Pulmonary artery endothelial cell (primary cell): ENCODE measurements at places on chromosomes 6 and 20. TPM values are rescaled to one million over a fixed set of nuclear protein-coding genes. Genes with fewer than 3 reads are reported as not detected.

The UBE2V1 gene
- total RNA-seq, result 38.1 and 46.9 TPM in 2 replicates

The GJA1 gene
- 313 and 605 TPM in 2 replicates for total RNA-seq

The ABHD16B gene
- total RNA-seq, result not detected in 2 replicates

The TENT5A gene
- total RNA-seq, result 6.9 and 7.5 TPM in 2 replicates

The MAS1 gene
- not detected in 2 replicates for total RNA-seq

The CDH4 gene
- total RNA-seq, result 2.2 and 7.5 TPM in 2 replicates

The GSTA3 gene
- total RNA-seq, result not detected in 2 replicates

The TUBB2B gene
- total RNA-seq, result 2.4 and 5.7 TPM in 2 replicates

The FAM217A gene
- not detected in 2 replicates for total RNA-seq

The PDE7B gene
- total RNA-seq, result 42.5 and 48.0 TPM in 2 replicates

The C6orf58 gene
- total RNA-seq, result 0.07 TPM in 1 of 2 replicates, not detected in the other

The BHLHE23 gene
- not detected in 2 replicates for total RNA-seq

DNA sequence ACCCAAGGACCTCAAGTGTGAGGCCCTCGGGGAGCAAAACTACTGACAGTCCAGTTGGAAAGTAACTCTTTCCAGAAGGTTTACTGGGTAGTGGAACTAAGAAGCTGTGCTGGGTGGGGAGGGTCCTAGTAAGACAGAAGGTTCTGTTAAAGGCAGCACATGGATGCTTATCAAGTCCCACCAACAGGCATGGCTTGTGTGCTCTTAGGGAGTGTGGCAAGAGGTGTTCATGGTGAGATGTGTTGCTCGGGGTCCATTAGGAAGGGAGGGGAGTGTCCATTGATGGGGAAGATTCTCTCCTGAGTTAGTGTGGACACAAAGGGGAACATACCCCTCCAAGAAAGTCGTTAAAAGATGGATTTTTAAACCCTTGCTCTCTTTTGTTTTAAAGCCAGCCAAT, 120.6 kb downstream of the LY86 start:
- DNase-seq, result no peak

DNA sequence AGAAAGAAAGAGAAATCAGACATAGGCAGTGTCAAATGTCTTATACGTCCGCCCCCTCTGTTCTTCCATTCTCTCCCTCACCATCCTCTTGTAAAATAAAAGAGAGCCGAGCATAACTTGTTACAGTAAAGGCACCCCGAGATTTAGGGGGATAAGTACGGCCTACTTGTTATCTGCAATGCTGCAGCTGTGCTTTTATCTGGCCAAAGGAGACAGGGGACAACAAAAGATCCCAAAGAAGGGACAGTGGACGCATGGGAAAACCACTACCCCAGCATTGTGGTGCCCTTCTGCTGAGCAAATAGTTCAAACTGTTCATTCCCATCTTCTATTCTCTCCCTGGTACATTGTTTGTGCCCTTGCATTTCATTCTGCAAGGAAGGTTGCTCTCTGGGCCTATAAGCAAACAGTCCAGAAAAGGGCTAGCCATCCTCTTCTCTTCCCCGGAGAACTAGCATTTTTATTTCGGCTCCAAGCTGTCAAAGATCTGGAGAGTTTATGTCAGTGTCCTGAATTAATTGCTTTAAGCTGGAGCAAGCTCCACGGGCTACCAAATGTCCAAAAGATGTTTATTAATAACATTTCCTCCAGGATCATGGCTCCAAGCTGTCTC, 22.3 kb downstream of the FOXA2 start:
- DNase-seq, result no peak

DNA sequence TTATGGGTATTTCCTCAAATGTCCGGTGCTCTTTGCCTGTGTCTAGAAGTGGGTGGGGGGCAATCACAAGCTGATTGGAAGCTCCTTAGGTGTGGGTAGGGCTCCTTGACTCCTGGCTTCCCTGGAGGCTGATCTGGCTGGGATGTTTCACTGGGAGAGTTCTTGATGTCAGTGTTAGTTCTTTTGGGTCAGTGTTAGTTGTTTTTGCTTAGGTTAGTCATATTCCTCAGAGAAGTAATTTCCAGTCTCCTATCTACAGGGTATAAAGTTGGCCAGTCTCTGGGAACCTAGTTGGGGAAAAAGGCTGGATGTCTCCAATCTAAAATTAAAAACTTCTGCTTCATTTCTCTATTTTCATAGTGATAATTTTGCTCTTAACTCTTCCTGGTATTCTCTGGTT, 23.6 kb downstream of the CDC5L start:
- DNase-seq, result no peak

DNA sequence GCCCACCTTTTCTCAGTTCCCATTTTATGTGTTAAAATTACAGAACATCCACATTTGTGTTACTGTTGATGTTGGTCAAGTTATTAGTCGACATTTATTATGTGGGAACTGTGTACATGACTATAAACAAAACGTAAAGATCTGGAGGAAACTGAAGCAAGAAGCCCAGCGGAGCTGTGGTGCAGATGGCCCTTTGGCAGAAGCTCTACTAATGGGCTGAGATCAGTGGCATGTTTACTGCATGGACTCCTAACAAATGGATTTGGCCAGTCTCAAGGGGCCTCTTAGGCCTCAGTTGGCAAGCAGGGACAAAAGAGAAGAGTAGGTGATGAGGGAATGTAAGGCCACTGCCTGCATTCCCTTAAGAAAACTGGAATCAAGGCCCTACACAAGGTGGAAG, 282.1 kb upstream of the TCF21 start:
- DNase-seq, result no peak

DNA sequence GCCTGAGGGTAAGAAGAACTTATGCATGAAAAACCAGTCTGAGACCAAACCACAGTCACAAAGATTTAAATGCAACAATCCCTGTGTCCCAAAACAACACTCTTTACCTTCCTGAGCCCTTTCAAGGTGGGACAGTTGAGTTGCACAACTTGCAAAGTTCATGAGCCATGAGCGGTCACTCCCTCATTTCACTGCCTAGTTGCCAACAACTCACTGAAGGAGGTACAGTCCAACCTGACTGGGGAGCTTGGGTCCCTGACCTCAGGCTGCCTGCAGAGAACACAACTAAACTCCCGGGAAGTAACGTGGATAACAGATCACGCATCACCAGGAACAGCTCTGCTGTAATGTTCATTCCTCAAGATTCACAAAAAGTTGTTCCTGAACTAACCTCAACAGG, 69.4 kb downstream of the MBOAT1 start:
- DNase-seq, result no peak

DNA sequence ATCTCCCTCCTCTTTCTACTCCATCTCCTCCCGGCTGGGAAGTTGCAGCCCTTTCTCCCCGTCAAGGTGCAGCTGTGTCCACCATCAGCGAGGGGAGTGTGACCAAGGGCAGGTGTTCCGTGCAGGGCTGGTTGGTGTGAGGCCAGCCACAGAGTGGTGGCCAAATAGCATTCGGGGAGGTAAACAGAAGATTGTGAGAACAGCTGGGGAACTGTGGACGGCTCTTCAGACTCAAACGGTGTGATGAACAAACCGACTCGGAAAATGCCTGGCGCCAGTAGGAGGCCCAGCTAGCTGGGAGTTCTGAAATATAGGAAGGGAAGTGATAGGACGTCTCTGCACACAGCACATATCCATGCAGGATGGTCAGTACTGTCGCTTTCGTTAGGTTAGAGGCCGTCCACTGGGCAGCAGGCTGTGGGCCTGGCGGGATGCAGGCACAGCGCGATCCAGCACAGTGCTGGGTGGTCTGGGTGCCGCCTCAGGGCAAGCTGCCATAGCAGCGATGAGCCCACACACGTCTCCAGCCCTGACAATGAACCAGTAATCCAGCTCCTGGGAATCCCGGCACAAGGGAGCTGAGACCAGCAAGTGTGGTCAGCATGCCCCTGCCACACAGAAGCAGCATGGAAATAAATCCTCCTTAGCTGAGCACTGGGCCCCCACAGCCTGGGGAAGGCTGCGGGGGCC, 258.1 kb downstream of the TAF4 start:
- DNase-seq, result no peak

- no peak for DNase-seq
Measured at GRCh38 chr20:11331096-11331495, 586.6 kb upstream of the BTBD3 start.

GRCh38 chr6:147170269-147170668, 33.9 kb upstream of the STXBP5 start:
- DNase-seq, result no peak

- DNase-seq, result no peak
Measured at GRCh38 chr6:15392182-15392581, 146.3 kb downstream of the JARID2 start.

DNA sequence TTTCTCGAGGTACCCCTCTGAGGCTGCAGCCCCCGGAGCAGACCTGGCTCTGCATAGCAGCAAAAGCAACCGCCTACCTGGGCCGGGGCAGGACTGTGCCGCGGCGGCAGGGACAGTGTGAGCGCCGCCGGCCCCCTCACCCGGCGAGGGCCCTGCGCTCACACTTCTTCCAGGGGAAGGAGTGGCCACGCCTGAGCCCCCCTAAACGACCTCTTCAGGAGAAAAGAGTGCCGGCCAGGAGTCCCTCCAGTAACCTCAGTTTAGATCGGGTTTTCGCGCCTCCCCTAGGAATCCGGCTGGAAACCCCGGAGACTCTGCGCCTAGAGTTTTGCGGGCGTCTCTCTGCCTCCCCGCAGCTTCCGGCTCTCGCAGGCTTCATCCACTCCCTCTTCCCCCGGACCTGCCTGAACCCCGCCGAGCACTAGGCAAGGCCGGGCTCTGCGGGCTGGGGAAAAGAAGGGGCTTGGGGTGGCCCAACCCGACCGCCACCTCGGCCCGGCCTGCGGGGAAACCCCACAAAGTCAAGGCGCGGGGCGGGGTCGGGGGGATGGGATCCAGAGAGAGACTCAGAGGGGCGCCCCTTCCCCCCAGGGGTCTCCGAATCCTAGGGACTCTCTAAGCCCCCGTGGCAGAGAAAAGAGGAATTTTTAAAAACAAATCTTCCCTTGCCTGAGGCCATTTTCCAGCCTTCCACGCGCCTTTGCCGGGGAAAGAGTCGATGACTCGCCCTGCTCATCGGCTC, 558 bp downstream of the LINC00237 start:
- no peak for DNase-seq

- no peak for DNase-seq
Measured at GRCh38 chr20:42118409-42119125, 500.4 kb upstream of the CHD6 start.

DNA sequence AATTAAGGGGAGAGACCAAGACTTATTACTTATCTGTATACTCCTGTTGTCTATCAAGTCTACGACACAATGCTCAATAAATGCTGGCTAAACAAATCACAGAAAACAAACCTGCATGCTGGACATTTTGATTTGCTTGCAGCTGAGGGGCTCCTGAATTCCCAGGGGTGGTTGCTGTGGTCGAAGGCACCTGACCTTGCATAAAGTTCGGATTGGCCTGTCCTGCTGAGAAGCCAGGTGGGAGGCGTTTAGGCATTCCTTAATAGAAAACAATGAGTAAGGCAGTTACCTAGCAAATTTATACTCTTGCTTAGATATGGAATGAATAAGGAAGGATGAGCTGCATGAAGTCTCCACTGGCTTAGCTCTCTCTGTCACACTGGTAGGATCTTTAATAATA, 50.5 kb downstream of the TP53INP2 start:
- no peak for DNase-seq

GRCh38 chr6:125124049-125124669, 29.4 kb upstream of the TPD52L1 start:
- DNase-seq, result no peak

DNA sequence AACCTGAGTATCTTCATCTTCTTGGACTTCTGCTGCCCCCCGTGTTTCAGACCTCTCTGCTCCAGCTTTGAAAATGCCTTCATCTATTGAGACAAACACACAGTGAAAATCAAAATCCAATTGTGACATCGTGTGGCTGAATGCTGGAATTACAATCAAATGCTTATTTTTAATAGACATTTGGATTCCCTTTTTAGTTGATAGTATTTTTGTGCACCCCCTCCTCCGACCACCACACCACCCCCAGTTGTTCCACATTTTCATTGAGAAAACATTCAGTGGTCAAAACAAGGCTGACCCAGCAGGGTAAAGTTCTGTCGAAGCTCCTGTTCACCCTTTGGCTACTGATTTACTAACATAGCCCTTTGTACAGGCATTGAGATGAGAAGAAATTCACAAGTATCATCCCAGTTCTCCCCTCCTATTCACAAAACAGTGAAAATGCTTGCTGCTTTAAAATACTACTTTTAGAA, 79.0 kb downstream of the NRSN1 start:
- DNase-seq, result peak; percentile 8

DNA sequence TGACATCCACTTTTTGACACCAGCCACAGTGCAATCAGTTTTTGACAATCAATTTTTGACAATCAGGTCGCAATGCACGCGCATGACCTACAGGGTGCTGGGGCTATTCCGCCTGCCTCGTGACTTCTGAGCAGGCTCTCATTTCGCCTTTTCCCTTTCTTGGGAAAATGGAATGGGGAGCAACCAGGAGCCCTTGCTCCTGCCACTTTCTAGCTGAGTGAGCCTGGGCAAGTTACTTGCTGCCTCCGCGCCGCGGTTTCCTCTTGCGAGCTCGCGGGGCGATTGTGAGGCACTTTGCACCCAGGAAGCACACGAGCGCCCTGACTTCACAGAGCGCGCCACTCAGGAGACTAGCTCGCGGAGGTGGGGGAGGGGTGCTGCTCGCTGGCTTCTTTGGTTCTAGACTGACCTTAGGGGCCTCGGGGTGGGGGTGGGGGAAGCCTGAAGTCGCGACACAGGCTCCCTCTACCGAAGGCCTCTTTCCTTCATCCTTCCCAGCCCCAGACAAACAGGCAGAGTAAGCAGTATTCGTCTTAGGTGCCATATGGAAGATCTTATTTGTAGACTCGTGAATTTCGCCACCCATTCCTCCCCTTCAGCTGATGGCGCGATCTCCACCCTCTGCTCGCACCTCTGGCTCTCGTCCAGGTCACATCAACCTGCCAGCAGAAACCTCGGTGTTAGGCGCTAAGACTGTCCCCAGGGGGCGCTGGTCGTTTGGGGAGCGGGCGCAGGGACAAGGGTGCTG, 4.6 kb downstream of the TP53TG5 start:
- peak; percentile 46 for DNase-seq

- no peak for DNase-seq
Measured at GRCh38 chr20:4233520-4233919, 218.2 kb upstream of the RNF24 start.

DNA sequence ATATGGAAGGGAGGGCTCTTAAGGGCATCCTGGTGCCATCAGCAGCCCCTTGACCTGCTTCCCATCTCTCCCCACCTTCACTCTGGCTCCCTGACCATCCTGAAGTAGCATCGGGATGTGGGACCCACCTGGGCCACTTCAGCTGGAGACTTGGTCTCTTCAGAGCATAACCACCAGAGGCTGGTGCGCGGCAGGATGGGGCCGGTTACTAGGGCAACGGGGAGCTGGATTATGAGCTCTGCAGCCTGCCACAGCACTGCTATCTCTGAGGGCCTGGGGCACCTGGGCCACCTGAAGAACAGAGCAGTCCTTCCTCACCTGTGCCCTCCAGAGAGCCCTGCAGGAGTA, 79.7 kb downstream of the SYNJ2 start:
- no peak for DNase-seq

- DNase-seq, result no peak
Measured at GRCh38 chr20:46004889-46005473, 3.7 kb upstream of the MMP9 start.

- no peak for DNase-seq
Measured at GRCh38 chr6:33203443-33204164, 851 bp upstream of the HSD17B8 start.

GRCh38 chr20:50729901-50730764, 1.2 kb upstream of the PARD6B start:
- DNase-seq, result no peak

GRCh38 chr6:109373762-109374161, 8.5 kb downstream of the CD164 start:
- no peak for DNase-seq

- peak; percentile 29 for DNase-seq
Measured at GRCh38 chr20:58550275-58551059, 35.3 kb upstream of the APCDD1L start.
